Activated effector memory CD4-positive, alpha-beta T cell treated with Interleukin-2 at 50 U/mL for 16 hours (primary cell): ENCODE measurements at places on chromosomes 2 and 18.

DNA sequence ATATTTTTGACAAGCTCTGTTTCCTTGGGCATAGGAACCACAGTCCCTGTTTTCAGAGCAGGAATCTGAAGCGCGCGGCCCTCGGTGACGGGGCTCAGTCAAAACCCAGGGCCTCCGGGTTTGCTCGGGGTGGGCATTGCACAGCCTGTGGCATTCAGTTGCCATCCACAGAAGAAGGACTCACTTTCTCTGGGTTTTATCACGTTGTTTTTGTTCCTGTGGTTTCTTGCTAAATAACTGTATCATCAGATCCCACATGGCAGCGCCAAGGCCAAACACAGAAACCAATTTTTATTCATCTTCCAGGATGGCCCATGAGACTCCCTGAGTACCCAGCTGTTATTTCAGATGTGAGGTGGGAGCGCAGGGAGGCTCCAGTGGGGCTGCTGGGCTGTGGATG lies 35.6 kb downstream of the SGPP2 start:
- DNase-seq, result no peak

DNA sequence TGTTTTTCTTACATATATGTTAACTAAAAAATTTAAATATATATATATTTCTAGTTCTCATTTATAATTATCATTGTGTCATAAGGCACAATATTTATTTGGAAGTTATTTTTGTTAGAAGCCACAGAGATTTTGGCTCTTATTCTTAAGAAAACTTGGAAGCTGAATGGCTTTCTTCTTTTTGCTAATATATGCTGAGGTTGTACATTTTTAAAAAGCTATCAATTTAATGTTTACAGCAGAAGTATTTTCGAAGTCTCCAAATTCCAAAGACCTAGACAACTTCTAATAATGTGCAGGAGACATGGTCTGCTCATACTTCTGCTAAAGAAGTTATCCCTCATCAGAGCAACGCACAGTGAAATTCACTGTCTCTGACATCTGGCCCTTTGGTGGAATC lies 3.7 kb upstream of the PIEZO2 start:
- DNase-seq, result no peak

GRCh38 chr2:37720533-37721200 lies 49.2 kb upstream of the CDC42EP3 start:
- no peak for DNase-seq

GRCh38 chr2:42804338-42804737 lies 12.0 kb upstream of the HAAO start:
- DNase-seq, result no peak

DNA sequence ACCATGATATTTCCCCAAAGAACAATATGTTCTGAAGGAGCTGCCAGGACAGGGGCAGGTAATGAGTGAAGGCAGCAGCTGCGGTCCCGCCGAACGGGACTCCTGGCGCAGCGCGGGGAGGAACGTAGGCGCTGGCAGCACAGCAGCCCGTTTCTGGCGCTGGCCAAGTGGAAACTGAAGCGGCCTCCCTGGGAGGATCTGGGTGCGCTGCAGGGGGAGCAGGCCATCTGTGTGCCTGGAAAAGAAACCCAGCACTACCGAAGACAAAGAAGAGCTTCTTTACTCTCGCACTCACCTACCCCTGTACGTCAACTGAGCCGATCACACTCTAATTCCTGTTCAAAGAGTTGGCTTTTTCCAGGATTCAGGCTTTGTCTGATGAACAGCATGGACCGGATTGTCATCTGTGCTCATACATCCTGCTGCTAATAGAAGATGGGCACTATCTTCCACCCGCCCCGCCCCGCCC lies 11.8 kb downstream of the G6PC2 start:
- DNase-seq, result no peak

GRCh38 chr2:105737980-105738657 lies 6.6 kb upstream of the NCK2 start:
- DNase-seq, result no peak

DNA sequence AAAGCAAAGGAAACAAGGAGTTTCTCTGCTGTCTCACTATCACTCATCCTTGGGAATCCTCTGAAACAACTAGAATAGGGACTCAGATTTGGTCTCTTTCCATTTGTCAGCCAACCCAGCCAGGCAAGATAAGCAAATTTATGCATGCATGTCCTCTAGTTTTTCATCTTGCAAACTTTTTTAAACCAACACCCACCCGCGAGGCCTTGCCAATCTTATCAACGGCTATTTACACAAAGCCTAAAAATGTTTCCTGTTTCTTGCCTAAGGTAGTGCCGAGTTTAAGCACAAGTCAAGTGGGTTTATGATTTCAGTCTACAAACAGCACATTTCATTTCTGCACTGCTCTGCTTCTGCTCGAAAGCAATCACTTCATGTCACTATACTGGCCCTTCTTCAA lies 240.9 kb downstream of the STK39 start:
- DNase-seq, result no peak

- DNase-seq, result no peak
Measured at GRCh38 chr2:74008761-74009395, 24.2 kb downstream of the TET3 start.

GRCh38 chr2:233463586-233463985 lies 103.0 kb downstream of the USP40 start:
- no peak for DNase-seq

GRCh38 chr2:235601960-235602704 lies 108.3 kb downstream of the AGAP1 start:
- DNase-seq, result no peak

DNA sequence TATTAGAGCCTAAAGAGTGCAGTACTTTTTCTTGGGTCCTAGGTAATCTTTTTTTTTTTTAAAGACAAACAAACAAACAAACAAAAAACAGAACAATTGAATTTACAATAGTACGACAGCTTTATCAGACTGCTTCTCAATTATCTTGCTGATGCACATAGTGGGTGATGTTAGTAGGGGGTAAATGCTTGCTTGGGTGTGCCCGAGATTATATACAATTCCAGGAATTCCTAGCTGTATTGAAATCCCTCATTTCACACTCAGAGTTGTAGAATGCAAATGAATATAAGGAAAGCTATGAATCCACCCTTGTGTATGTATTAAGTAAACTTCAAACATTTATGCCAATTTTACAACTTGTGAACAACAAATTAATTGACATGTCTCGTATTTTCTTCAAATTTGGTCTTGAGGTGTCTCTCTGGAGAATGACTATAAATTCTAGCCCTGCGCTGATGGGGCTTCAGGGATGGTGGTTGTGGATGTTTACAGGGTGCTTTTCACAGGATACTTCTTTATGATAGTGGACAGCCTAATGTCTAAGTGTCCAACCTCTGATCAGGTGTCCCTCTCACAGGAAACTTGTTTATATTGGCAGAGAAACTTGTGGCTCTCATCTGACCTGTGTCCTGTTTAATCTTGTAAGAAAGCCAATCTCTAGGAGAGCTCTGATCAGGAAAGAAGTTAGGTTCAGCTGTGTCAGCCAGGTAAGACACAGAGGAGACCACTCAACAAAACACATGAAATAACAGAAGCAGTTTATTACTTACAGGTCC lies 61.9 kb upstream of the SLC39A10 start:
- DNase-seq, result no peak

DNA sequence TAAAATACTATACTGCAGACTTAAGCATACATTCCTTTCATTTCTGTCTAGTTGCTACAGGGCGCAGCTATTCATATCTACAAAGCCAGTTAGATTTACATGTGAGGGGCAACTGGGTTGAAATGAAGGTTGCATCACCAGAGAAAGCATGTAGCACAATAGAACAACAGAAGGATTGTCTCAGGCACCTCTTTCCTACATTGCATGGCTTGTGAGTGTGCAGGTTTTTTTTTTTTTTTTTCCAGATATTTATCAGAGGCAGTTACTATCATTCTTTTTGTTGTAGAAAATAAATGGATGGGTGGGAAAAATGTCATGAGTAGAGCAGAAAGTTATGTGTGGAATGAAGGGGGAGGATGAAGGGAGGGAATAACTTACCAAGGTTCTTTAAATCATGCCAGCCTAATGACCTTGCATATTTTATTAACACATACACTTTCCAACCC lies 86.8 kb downstream of the ERBB4 start:
- no peak for DNase-seq

DNA sequence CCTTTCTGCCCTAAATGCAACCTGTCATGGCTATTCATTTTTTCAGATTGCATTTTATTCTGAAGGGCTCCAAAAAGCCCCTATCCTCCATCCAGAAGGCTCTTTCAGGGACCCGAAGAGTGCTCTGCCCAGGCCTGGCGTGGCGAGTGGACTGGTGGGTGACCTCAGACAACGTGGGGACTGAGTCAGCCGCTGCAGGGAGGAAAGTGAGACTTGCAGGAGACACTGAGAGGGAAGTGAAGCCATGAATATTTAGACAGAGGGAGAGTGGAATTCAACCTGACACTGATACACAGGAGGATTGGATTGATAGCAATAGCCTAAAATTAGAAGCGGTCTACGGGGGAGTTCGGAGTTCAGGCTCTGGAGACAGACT lies 63.6 kb upstream of the SIX2 start:
- no peak for DNase-seq

- DNase-seq, result no peak
Measured at GRCh38 chr2:67514515-67514914, 117.4 kb downstream of the ETAA1 start.

DNA sequence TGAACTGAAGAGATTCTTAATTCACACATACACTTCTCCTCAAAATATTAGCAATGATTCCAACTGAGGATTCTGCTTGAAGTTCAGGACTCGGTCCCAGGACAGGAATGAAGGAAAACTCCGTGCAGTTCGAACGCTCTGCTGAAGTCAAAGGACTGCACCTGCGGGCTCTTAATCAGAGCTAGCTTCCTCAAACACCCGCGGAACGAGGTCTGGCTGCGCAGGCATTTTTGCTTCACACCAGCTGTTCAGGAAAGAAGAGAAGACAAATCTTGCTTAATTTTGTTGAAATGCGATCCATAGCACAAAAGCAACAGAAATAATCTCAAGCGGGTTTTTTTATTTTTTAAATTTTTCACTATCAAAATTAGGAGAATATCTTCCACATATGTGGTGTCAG lies 175.6 kb downstream of the LAMA1 start:
- DNase-seq, result no peak

GRCh38 chr2:152716805-152717227 lies 445 bp downstream of the PRPF40A start:
- no peak for DNase-seq

DNA sequence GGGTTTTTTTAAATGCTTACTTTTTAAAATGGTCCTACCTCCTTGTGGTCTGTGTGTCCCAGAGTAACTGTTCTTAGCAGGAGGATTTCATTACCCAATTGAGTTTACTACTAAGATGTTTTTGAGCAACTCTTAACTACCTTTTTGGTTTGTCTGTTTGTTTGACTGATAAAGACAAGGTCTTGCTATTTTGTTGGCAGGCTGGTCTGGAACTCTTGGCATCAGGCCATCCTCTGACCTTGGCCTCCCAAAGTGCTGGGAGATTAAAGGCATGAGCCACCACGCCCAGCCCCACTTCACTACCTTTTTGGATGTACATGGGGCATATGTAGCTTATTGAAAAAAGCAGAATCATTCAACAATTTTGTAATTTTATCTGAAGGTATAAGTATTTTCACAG lies 14.9 kb downstream of the MRPS9 start:
- DNase-seq, result no peak

GRCh38 chr2:240322231-240322955 lies 113.1 kb upstream of the GPC1 start:
- DNase-seq, result no peak

DNA sequence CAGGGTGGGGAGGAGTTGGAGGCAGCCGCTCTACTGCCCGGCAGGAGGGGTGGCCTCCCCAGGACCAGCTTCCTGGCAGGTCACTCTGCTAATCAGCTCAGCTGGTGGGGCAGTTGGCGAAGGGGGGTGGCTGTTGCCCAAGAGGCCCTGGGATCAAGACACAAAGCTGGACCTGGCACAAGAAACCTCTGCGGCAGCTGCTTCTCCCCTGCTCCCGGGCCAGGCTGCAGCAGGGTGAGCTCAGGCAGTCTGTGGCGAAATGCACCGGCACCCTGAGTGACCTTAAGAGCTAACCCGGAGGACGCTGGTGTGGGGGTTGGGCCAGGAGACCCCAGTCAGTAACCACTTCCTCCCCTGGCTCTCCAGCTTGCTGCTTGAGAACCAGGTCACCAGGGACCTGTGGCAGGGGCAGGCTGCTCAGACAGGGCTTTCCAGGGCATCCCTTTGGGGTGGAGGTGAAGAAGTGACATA lies 31.1 kb downstream of the TOGARAM2 start:
- peak; percentile 28 for DNase-seq

GRCh38 chr18:41982942-41983660 lies 28.1 kb downstream of the PIK3C3 start:
- no peak for DNase-seq

DNA sequence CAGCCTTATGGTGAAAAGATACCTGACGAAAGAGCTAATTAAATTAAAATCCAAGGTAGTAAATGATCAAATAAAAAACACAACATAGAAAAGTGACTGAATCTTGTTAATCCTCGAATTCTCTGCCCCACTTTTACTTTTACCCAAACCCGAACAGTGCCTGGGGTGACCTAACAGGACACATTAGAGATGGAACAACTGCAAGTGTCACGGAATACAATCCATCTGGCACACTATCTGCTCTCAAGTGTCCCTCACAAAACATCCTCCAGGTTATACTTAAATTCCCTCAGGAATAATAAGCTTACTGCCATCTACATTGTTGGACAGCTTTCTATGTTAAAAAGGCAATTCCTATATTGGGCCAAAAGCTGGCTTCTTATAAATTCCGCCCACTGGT lies 236.3 kb upstream of the SLC14A2 start:
- no peak for DNase-seq

DNA sequence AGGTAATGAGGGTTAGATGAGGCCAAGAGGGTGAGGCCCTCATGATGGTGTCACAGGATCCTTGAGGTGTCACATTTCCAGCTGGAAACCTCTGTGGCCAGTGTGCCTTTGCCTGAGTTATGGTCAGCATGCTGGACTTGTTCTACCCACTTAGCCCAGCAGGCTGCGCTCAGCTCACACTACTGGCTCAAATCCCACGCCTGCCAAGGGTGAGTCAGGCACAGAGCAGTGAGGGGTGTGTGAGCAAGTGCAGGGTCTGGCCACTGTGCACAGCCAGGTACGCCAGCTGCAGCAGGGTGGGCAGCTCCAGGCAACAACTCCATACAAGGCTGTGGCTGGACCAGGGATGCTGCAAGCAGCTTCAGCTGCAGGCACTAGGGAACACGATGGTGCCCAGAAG lies 616.6 kb upstream of the FSHR start:
- no peak for DNase-seq

- no peak for DNase-seq
Measured at GRCh38 chr2:141317986-141318385, 812.8 kb downstream of the LRP1B start.

- DNase-seq, result no peak
Measured at GRCh38 chr2:16861111-16861510, 195.5 kb upstream of the CYRIA start.

GRCh38 chr2:161102770-161103450 lies 57.3 kb upstream of the TANK start:
- DNase-seq, result no peak
